HuH-7 (cell line): ENCODE measurements at places on chromosomes 12 and 14.

GRCh38 chr12:104695453-104696148, 238.9 kb downstream of the CHST11 start:
- DNase-seq, result no peak

DNA sequence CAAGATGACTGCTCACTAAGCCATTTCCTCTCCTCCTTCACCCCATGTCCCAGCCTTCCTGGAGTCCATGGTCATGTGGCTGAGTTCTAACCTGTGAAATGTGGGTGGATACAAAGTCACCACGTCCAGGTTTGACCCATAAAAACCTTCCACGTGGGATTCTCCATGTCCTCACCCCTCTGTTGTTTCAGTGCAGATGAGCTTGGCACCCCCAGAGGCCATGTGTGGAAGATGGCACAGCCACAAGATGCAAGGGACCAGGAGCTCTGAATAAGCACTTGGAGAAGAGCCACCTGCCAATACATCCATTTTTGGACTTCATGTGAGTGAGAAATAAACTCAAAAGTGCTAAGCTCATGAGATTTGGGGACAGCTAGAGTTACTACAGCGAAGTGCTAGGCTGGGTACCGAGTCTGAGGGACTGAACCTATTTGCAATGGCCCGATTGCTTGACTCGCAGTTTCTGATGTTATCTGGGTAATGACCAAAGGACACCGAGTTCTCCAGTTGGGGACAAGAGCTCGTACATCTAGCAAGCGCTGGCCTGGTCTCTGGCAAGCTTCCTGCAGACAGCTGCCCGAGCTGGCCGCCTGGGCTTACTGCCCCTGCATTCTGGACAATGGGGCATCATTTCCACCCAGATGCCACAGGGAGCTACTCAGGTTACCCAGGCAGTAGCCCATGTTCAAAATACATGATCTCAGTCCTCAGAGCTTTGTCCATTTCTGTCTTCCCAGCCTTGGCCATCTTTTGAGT, 7.7 kb upstream of the SLC24A4 start:
- DNase-seq, result no peak

GRCh38 chr12:1273051-1273450, 282.0 kb downstream of the ERC1 start:
- no peak for DNase-seq

- no peak for DNase-seq
These were observed 7.4 kb downstream of the NR1H4 start for GRCh38 chr12:100481021-100481420.

- DNase-seq, result no peak
These were observed 334.9 kb downstream of the BTG1 start for GRCh38 chr12:91810531-91811451.

DNA sequence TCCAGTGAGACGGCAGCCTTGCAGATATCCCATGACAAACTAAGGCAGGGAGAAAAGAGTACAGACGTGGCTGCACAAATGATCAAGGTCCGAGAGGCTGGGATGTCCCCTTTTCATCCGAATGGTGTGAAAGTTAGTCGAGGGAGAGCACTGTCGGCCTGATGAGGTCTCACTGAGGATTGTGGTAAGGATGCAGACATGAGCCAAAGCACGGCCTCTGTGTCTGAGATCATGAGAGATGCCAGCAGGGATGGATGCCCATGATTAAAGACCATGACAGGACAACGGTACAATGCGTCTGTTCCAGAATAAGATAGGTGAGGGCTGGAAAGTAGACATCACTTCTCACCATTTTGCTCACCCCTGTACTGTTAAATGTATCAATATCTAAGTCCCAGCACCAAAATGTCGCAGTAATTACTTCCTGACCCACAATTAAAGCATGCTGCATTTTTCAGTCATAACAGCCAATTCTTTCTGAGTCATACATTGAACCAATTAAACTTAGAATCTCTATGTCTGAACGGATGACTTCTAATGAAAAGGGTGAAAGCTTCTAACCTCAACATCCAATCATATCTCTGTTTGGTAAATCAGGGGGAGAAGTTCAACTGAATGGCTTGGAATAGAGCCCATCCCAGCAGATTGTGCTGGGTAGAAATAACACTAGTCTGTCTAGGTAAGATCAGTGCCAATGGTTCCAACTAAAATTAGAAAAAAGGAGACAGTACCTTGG, 249.6 kb upstream of the SOX5 start:
- no peak for DNase-seq
